ENCODE measurements at places on chromosomes 2 and 18.

GRCh38 chr2:64745562-64745961 lies 91.8 kb upstream of the SERTAD2 start:
- no peak for DNase-seq

GRCh38 chr2:120404941-120405758 lies 59.2 kb downstream of the INHBB start:
- DNase-seq, result no peak

DNA sequence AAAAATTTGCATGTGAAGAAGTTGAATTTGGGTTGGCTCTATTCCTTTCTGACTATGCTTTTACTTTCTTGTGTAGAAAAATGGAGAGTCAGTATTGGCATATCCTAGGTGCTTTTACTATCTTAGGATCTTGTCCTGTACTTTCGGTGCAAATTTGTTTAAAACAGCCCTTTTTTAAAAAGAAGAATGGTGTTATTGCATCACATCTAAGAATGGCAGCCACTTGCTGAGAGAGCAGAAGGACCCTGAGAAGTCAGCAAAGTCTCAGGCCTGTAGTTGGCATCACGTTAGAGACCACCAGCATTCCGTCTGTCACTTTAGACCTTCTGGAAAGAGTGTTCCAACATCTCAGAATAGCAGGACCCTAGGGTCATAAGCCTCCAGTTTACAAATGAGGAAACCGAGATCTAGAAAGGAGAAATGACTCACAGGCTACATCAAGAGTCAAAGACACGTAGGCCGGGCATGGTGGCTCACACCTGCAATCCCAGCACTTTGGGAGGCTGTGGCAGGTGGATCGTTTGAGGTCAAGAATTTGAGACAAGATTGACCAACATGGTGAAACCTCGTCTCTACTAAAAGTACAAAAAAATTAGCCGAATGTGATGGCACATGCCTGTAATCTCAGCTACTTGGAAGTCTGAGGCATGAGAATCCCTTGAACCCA lies 42.5 kb downstream of the SPATS2L start:
- DNase-seq, result no peak

DNA sequence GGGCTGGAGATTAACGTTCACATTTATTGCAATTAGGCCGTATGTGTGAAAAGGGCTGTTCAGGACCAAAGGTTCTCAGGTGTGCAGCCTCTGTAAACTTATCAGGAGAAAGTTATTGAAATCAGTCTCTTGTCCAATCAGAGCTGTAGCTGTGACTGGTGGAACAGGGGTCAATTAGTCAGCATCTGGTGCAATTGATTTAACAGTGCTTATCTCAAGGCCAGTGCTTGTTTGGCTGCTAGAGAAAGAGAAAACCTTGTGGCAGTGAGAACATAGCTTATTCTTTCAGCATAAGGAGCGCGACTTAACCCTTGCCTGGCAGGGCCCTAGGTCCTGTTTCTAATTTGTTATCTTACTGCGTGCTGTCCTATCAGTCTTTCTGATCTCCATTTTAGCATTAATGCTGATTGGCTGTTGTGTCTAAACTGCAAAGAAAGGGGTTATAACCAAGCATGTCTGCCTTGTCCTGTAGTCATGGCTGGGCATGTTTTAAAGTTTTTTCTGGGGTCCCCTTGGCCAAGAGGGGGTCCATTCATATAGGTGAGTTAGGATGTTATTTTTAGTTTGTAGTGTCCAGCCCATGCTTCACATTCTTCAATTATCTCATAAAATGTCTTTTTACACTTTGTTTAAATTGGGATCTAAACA lies 66.4 kb downstream of the CYB5A start:
- DNase-seq, result no peak

DNA sequence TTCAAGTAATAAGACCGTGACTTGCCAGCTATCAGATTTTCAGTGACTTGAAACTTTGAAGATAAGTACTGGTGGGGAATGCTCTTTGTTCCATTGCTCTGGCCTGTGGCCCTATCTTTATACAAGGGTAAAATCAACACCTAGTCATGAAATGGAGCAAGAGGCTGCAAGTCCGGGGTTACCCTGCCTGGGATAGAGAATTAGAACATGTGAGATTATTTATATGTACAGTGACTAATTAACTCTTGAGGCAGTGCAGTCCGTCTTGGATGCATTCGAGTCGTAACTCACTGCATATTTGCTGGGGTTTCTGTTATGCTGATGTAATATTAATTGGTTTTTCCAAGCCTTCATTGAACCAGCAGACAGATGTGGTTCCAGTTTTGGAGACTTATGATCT lies 105.8 kb upstream of the LYPD6 start:
- DNase-seq, result no peak

DNA sequence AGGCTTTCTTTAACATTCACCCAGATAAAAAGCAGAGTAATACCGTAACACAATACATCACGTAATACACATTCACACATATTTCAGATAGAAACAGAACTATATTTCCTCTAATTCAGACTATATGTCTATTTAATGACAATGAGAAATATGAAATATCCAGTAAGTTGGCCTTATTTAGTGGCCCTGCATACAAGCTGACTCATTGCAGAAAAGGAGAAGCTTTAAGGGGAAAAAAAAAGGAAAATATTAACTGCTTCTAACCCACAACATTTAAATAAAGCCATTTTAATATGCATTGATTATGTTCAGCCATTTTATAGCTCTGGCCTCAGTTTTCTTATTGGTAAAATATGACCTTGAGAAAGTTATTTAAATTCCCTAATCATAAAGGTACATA lies 94.8 kb downstream of the PPP1R1C start:
- no peak for DNase-seq

GRCh38 chr18:34729264-34729663 lies 19.2 kb downstream of the DTNA start:
- DNase-seq, result no peak

DNA sequence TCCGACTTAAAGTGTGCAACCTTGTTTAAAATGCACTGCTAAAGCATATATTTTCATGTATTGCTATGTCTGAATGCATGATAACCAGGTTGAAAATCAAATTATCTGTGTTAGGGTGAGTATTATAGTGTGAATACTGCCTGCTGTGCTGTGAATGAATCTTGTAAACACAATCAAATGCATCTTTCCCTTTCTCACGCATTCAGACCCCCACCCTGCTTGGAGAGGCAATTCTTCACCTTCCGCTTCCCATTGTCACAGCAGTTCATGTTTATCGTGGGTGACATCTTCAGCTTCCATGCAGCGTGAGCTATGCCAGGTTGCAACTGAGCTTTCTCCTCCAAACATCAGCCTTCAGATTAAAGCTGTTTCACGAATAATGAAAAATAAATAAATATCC lies 418.0 kb downstream of the MEIS1 start:
- DNase-seq, result no peak

DNA sequence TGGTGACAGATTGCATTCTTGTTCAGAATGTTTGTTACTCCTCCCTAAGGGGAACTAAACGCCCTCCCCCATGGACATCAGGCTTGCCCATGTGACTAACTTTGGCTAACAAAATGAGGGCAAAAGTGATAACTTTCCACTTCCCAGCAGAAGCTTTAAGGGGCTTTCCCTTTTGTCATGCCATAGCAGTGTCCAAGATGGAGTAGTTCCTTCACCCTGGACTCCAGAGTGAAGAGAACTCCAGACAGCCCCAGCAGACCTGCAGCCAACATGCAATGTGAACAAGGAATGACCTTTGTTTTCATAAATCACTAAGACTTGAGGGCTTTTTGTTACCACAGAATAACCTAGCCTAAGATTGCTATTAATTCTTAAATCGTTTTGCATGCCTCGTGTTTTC lies 163.5 kb downstream of the ZEB2 start:
- DNase-seq, result no peak

DNA sequence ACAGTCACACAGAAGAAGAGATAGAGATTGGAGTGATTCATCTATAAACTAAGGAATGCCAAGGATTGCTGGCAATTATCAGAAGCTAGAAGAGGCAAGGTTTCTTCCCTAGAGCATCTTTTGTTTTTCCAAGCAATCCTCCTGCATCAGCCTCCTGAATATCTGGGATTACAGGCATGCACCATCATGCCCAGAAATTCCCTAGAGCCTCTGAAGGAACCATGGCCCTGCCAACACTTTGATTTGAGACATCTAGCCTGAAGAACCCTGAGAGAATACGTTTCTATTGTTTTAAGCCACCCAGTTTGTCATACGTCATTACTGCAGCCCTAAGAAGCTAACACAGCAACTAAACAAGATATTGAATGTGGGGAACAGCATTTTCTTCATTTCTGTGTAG lies 525.0 kb downstream of the ERBB4 start:
- no peak for DNase-seq

- no peak for DNase-seq
Measured at GRCh38 chr18:55031979-55032378, 72.7 kb upstream of the CCDC68 start.

GRCh38 chr2:11132036-11132671 lies 23.1 kb upstream of the SLC66A3 start:
- DNase-seq, result no peak

- DNase-seq, result no peak
Measured at GRCh38 chr18:7855028-7855427, 287.9 kb downstream of the PTPRM start.

- no peak for DNase-seq
Measured at GRCh38 chr18:55256226-55256928, 297.1 kb upstream of the CCDC68 start.

DNA sequence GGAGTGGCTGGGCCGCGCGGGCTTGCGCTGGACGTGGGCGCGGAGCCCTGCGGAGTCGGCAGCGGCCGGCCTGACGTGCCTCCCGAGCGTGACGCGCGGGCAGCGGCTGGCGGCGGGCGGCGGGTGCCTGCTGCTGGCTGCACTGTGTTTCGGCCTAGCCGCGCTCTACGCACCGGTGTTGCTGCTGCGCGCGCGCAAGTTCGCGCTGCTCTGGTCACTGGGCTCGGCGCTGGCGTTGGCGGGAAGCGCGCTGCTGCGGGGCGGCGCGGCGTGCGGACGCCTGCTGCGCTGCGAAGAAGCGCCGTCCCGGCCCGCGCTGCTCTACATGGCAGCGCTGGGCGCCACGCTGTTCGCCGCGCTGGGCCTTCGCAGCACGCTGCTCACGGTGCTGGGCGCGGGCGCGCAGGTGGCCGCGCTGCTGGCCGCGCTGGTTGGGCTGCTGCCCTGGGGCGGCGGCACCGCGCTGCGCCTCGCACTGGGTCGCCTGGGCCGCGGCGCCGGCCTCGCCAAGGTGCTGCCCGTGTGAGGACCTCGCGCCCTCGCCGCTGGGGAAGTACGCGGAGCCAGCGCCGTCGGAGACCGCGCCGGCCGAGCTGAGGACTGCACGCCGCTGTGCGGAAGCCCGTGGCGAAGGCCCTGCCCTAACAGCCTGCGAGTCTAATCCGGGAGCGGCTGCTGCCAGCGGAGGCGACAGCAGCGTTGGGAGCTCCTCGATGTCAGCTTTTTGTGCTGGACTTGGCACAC lies 526 bp downstream of the SFT2D3 start:
- DNase-seq, result no peak

GRCh38 chr2:47155091-47155876 lies at the start of gene STPG4:
TSS of gene STPG4 (minus strand) at chr2:47155308. CDS start at chr2:47155251, 57 bp downstream.
- no peak for DNase-seq

DNA sequence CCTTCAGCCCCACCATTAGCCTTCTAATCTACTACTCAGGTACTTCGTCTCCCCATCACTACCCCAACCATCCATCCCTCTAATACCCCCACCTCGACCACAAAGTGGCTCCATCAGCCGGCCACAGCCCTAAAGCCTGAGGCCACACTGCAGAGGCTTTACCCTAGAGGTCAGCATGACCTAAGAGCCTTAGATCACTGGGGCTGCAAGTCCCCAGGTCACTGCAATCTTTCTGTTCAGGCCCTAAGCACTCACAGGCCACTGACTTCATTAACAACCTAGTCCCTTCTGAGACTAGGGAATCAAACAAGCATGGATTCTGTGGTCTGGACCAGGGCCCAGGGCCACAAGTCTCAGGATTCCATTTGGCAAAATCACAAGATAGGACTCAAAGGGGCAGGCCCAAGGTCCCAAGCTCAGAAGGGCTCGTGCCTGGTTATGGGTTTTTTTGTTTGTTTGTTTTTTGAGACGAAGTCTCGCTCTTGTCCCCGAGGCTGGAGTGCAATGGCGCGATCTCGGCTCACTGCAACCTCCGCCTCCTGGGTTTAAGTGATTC lies 37.0 kb upstream of the PKDCC start:
- DNase-seq, result no peak

DNA sequence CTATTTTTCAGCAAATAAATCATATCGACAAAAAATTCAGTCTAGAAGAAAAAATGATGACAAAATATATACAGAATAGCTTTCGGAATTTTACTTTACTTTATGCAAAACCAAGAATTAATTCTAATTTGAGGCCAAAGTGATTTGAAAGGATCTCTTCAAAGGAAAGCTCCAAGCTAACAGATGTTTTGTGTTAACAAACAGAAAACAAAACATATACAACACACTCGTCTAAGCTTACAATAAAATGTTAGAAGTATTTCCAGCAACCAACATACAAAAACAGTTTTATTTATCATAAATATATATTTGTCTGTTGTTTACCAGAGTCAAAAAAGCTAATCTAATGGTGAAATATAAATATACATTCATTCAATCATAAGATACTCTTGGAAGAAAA lies 118.1 kb upstream of the CHRNA1 start:
- DNase-seq, result no peak

DNA sequence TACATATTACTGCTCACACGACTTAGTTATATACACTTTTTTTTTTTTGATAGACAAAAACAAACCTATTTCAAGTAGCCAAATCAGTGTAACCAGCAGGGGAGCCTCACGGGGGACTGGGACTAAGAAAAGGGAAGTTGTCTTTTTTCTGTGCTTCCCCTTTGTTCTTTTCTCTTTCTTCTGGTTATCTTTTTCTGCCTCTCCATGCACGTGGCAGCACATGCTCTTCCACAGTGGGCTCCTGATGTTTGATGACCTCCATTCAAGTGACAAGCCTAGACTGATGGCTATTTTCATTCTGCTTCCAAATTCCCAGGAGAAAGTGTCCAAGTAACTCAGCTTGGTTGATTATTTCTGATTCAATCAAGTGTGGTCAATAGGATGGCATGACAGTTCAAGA lies 98.2 kb upstream of the STK39 start:
- DNase-seq, result no peak

GRCh38 chr2:189366349-189366748 lies 74.9 kb upstream of the WDR75 start:
- no peak for DNase-seq

GRCh38 chr2:27955384-27956161 lies 65.0 kb downstream of the BABAM2 start:
- no peak for DNase-seq

DNA sequence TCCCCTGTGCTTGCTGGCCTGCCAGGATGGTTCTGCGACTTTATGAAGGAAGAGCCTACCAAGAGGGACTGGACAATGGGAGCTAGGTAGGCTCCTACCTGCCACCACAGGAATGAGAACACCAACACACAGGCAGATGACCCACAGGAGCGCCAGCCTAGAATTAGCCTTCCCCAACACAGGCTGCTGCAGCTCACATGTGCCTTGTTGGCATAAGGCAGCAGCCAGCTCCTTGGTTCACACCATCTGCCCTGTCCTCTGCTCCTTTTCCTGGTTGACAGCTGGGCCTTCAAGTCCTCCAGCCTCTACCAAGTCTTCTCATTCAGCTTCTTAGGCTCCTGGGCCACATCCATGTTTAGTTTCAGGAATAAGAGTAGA lies 705.4 kb upstream of the RAB6C start:
- DNase-seq, result no peak

GRCh38 chr2:27871802-27872201 lies 18.4 kb downstream of the RBKS start:
- DNase-seq, result no peak

GRCh38 chr2:110674620-110675555 lies 3.0 kb downstream of the BUB1 start:
- no peak for DNase-seq

All from NCI-H2081 treated with DMSO at 0.1 percent for 48 hours (cell line).